ENCODE measurements at places on chromosomes 16 and 17.

- DNase-seq: peak; percentile 69
These were observed 14.5 kb downstream of the SLC7A6OS start for GRCh38 chr16:68296291-68296690.

- no peak for DNase-seq
These were observed 142.8 kb downstream of the WWOX start for GRCh38 chr16:78242239-78242630.

- no peak for DNase-seq
These were observed 5.9 kb upstream of the PIRT start for GRCh38 chr17:10843811-10844210.

GRCh38 chr17:8870406-8871040, 3.0 kb upstream of the PIK3R6 start:
- DNase-seq: no peak

GRCh38 chr16:66360624-66361324, 5.7 kb upstream of the CDH5 start:
- DNase-seq: no peak

DNA sequence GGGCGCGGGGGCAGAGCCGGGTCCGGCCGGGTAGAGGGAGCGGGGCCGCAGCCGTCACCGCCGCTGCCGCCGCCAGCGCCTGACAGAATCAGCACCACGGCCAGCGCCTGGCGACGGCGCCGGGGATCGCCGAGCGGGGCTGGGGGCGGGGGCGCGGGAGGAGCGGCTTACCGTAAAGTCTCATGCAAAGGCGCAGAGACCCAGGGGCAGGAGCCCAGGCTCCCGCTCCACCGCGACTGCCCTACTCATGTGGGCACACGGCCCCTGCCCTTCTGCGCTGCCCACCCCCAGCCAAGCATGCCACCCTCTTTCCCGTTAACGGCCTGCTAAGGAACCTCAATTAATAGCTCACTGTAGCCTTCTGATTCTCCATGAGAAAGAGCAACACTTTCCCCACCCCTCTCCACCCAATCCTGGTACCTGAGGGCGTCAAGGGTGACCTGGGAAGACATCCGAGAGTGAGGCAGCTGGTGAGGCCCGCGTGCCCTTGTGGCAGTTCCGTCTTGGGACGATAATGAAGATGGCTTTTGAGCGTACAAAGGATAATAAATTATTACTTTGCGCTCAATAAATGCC, at the start of gene SEZ6:
Gene SEZ6 (minus strand): TSS at position 98 of the 576 bp plus-strand sequence. CDS start 164 bp downstream, outside the sequence.
- peak; percentile 78 for DNase-seq

- peak; percentile 22 for DNase-seq
These were observed 28.8 kb downstream of the MAP2K3 start for GRCh38 chr17:21313320-21313719.

DNA sequence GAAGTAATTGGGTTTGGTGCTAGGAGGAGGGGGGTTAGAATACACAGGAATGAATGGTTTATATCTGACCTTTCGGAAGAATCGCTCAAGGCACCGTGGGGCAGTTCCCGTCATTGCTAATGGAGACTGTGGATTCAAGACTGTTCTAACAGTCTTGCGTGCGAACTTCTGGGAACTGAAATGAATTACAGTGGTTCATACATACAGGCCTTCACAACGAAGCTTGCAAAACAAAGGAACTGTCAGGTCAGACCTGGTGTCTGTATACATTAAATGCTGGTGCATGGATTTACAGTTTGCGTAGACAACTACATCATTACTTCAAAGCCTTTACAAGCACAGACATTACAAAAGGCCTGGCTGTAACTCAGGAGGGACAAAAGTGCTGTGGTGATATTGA, 983.9 kb downstream of the CDH11 start:
- DNase-seq: no peak

DNA sequence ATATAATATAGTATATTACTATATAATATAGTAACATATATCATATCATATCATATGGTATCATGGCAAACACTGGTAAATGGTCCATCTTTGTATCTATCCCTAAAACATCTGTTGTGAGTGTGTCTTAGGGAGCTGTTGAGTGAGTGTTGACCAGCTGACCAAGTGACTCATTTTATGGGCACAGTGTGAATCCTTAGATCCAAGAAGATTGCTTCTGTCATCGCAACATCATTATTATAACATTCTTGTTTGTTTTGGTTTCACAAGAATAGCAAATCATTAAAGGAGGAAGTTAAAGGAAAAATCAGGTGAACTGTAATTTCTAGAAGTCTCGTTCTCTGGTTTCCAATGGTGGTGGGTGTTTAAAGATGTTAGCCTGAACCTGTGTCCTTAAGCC, 11.7 kb upstream of the MAF start:
- no peak for DNase-seq

DNA sequence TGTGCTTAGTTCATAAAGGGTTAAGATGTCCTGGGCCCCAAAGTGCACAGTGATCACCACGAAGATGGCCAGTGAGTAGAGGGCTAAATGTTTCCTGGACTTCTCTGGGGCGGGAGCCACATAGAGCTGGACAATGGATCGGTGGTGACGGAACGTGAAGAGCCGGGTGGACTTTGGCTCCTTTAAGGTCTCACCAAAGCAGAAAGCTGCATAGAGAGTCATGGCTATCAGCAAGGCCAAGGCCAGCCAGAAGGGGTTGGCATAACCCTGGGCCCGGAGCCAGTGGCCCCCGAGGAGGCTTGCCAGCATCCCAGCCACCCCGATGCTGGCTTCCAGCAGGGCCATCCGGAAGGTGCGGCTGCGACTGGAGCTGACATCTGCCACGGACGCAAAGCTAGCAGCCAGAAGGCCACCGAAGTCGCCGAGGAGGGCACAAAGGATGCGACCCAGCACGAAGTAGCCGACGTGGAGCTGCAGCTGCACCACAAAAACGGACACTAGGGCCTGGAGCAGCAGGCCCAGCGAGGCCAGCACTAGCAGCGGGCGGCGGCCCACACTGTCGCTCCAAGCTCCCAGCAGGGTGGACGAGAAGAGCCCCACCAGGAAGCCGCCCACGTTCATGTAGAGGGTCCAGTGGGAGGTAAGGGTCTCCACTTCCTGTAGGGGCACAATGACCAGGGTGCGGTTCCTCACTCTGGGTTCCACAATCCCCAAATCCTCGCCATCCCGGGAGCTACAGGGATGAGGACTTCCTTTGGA, 1.0 kb downstream of the SLC46A1 start:
- DNase-seq: peak; percentile 52

DNA sequence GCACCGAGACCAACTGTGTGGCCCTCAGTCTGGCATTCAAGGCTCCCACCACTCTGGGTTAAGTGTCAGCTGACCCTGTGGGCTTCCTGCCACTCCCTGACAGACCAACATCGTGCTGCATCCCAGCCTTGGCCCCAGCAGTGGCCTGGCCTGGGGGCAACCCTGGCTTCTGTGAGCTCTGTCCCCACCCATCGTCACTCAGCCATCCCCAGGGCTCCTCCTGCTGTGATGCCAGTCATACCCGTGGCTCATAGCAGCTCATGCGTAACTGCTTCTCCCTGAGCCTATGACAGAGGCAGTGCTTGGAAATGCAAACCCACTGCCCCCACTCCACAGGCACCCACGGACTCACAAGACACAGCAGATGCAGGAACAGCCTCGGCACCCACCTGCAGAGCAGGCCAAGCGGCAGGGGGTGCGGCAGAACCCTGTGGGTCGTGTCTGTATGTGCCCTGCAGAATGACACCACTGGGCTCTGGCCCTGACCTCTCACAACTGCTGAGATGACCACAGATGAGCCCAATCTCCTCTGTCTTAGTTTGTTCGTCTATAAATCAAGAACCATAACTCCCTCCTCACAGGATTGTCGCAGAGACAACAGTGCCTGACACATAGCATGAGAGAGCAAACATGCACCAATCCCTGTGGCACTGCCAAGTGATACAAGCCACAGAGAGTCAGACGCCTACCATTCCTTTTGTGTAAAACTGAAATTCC, 26.6 kb downstream of the PIEZO1 start:
- DNase-seq: no peak

GRCh38 chr17:82201498-82201910, 11.1 kb downstream of the CCDC57 start:
- DNase-seq: no peak

GRCh38 chr16:25020112-25020631, 5.0 kb upstream of the ARHGAP17 start:
- DNase-seq: no peak

GRCh38 chr16:52193441-52193840, 353.5 kb downstream of the TOX3 start:
- no peak for DNase-seq

- DNase-seq: no peak
These were observed 2.7 kb downstream of the MPRIP start for GRCh38 chr17:17044846-17045561.

- no peak for DNase-seq
These were observed 1.9 kb upstream of the SNN start for GRCh38 chr16:11666103-11667055.

DNA sequence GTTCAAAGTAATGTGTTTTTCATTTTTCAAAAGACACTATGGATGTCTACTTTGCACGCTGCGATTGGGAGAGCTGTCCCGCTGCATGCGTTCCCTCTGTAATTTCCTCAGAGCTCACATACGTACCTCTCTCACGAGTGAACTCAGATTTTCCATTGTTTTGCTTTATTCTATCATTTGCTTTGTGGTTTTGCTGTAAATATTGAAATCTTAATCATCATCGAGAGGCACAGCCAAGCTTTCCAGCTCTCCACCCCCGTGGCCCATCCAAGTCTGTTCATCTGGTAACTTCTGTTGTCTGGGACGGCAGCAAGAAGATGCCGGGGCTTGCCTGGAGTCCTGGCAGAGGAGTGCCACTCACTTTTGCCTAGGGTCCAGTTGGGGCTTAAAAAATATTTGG, 21.1 kb downstream of the TMC6 start:
- DNase-seq: no peak

- no peak for DNase-seq
These were observed 46.7 kb downstream of the CYB5B start for GRCh38 chr16:69471121-69471520.

- DNase-seq: no peak
These were observed 15.9 kb upstream of the USP10 start for GRCh38 chr16:84683691-84684591.

DNA sequence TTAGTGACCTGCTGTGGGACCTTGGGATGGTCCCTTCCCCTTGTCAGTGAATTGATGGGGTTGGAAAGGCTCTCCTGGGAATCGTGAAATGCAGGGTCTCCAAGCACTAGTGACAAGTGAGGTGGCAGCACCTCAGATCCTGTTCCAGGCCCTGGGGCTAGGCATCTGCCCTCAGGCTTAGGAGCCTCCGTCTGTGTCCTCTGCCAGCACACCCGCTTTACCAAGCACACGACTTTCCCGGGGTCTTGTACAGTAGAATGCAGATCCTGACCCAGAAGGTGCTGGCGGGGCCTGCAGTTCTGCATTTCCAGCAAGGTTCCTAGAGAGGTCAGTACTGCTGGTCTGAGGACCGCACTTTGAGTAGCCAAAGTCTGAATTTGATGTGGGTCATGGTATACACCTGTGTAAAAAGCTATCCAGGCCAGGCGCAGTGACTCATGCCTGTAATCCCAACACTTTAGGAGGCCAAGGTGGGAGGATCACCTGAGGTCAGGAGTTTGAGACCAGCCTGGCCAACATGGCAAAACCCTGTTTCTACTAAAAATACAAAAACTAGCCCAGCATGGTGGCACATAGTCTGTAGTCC, 30.9 kb upstream of the RMI2 start:
- DNase-seq: no peak

GRCh38 chr16:20675488-20676267, 21.8 kb downstream of the ACSM1 start:
- peak; percentile 42 for DNase-seq

GRCh38 chr16:7324321-7324720, 8.3 kb upstream of the RBFOX1 start:
- no peak for DNase-seq

DNA sequence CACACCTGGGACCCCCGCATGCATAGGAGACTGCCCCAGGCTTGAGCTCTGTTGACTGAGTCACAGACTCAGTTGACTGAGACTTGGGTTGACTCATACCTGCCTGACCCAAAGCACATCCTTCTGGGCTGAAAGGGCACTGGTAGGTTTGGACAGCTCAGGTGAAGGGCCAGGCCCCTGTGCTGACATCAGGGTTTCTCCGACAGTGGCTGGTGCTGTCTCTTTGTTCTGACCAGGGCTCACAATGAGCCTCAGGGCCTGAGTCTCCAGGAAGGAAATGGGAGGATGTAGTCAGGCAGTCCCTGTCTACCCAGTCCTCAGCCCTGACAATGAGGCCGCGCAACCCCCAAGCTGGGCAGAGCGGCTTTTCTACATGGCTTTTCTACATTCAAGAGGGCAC, 6.5 kb downstream of the SPNS2 start:
- no peak for DNase-seq

DNA sequence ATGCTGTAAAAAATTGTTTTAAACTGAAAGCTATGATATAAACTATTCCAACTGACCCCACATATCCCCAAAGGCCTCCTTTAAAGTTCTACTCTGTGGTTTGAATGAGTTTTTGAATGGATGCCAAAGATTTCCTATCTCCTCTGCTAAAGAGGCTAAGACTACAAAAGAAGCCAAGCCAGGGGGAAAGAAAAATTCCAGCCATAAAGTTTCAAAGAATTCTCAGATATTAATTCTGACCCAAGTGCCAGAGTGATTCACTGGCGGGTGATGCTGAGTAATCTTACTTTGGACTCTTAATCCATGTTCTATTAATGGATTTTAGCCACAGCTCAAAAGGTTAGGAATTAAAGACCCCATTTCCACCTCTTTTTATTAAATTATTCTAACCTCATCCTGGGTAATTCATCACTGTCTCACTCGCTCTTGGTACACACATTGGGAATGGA, 60.7 kb downstream of the HS3ST3A1 start:
- DNase-seq: no peak

DNA sequence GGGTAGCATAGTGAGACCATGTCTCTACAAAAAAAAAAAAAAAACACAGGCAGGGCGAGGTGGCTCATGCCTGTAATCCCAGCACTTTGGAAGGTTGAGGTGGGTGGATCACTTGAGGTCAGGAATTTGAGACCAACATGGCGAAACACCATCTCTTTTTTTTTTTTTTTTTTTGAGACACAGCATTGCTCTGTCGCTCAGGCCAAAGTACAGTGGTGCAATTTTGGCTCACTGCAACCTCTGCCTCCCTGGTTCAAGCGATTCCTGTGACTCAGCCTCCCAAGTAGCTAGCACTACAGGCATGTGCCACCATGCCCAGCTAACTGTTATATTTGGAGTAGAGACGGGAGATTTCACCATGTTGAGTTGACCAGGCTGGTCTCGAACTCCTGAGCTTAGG, 5.1 kb downstream of the RAMP2 start:
- DNase-seq: no peak

GRCh38 chr16:48279199-48279598, 31.9 kb upstream of the ABCC11 start:
- no peak for DNase-seq

GRCh38 chr17:42422958-42423712, at the start of gene CAVIN1:
Gene CAVIN1 (minus strand): TSS chr17:42423256. CDS start chr17:42423097, 159 bp downstream.
- peak; percentile 99 for DNase-seq

GRCh38 chr17:21842332-21843317, 150.3 kb downstream of the KCNJ18 start:
- DNase-seq: no peak

GRCh38 chr17:4232168-4232813, 31.5 kb downstream of the ANKFY1 start:
- DNase-seq: no peak

GRCh38 chr17:65794572-65794971, 233.1 kb upstream of the AXIN2 start:
- no peak for DNase-seq

GRCh38 chr17:42521036-42521435, 15.0 kb upstream of the NAGLU start:
- peak; percentile 21 for DNase-seq

- DNase-seq: no peak
These were observed 94.7 kb upstream of the CRHR1 start for GRCh38 chr17:45689451-45689850.

- DNase-seq: no peak
These were observed 39.9 kb upstream of the MYH10 start for GRCh38 chr17:8670421-8670820.
